ENCODE measurements at places on chromosomes 16 and 17. TPM values are rescaled to one million over a fixed set of nuclear protein-coding genes. Genes with fewer than 3 reads are reported as not detected.
A peak's percentile ranks its signal among the peaks of the same experiment; 100 is the strongest.

DNA sequence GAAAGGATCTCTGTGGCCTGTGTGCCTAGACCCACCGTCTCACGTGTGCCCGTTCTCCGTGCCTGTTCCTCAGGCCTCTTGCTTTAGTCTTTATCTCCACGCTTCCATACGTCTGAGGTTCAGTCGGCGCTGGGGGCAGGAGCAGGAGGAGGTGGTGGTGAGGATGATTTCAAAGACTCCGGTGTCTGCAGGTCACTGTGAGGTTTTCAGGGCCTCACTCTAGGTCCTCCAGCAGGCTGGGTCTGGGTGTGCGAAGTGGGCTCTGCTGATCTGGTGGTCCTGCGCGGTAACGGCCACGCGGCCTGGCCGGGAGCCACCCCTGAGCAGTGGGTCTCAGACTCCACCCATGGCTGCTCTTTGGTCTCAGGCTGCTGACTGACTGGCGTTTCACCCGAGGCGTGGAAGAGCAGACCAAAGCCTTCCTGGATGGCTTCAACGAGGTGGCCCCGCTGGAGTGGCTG lies 14.4 kb upstream of the CLEC18A start:
- no peaks in the 10 kb centered on the region for H3K4me1 ChIP-seq
- no peak overlapping the region for H3K4me3 ChIP-seq

DNA sequence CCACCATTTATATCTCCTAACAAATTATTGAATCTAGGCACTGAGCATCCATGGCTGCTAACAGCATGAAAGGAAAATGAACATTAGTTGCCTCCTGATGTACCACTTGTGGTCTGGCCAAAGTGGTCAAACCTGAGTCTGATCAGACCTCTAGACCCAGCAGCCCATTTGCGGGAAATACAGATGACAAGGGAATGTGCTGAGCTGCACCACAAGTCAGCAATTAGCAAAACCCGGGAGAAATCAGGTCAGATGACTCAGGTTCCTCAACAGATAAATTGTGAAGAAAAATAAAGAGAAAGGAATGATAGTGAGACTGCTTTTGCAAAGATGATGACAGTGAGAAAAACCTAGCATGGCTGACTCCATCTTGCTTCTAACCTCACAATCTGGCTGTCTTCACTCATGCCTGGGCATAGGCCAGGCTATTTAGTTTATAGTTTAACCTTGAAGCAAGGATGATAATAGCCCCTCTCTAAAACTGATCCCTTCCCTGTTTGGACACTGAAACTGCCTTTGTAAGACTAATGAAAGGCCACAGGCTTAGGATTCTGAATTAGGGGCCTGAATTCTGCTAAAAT lies 142.7 kb upstream of the ASIC2 start:
- no peaks in the 10 kb centered on the region for H3K27me3 ChIP-seq
- H3K27ac ChIP-seq = no peak overlapping the region
- H3K4me3 ChIP-seq = no peak overlapping the region
- no peaks in the 10 kb centered on the region for H3K4me1 ChIP-seq
- no peak for DNase-seq

- H3K27me3 ChIP-seq = no peaks in the 10 kb centered on the region
- H3K36me3 ChIP-seq = no peaks in the 10 kb centered on the region
- DNase-seq = no peak
- no peak overlapping the region for H3K4me3 ChIP-seq
- peak overlapping the region; percentile 60 for H3K27ac ChIP-seq
- peaks cover 12% of the 10 kb centered on the region for H3K4me1 ChIP-seq
These were observed 14.5 kb upstream of the MTSS2 start for GRCh38 chr16:70700101-70701020.

The SDR42E2 gene
- not detected for total RNA-seq

DNA sequence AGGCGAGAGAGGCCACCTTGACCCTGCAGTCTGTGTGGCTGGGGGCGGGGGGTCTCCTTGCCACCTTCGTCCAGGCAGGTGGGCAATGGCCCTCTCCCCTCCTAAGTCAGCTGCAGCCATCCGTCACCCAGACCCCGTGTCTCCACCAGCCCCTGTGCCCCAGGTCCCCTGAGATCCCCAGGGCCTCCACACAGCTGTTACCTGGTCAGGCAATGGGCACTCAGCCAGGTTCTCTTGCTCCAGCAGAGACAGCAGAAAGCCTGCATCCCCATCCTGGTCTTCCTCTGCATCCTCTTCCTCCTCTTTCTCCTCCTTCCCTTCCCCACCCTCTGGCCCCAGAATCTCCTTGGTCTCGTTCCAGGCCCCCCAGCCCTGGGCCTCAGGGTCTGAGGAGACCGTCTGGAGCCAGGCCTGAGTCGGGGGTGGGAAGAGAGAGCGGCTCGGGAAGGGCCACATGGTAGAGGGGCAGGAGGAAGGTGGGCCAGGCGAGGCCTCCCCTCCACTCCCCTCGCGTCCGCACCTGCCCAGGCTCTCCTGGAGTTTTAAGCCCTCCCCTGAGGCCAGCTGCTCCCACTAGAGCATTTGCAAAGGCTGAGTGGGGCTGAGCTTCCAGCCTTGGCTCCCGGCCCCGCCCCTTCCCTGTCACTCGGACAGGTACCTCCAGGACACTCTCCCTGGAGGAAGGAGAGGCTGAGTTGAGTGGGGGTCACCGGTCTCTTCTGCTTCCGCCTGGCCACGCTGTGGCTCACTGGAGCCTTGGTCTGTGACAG lies at the start of gene PABPN1L:
Gene PABPN1L, minus strand, starts transcription at position 510 of the 770 bp plus-strand sequence. Its CDS starts 54 bp downstream, at position 456.
- H3K4me1 ChIP-seq = no peaks in the 10 kb centered on the region
- no peaks in the 10 kb centered on the region for H3K36me3 ChIP-seq
- no peak within 1 kb of the TSS for H3K27ac ChIP-seq
- H3K27me3 ChIP-seq = no peaks in the 10 kb centered on the region
- no peak within 1 kb of the TSS for H3K4me3 ChIP-seq
- no peak for DNase-seq

- DNase-seq = no peak
- no peak overlapping the region for H3K4me3 ChIP-seq
- no peaks in the 10 kb centered on the region for H3K36me3 ChIP-seq
- H3K27ac ChIP-seq = no peak overlapping the region
- no peaks in the 10 kb centered on the region for H3K27me3 ChIP-seq
These were observed 57.1 kb downstream of the HAPSTR1 start for GRCh38 chr16:9148374-9149015.

DNA sequence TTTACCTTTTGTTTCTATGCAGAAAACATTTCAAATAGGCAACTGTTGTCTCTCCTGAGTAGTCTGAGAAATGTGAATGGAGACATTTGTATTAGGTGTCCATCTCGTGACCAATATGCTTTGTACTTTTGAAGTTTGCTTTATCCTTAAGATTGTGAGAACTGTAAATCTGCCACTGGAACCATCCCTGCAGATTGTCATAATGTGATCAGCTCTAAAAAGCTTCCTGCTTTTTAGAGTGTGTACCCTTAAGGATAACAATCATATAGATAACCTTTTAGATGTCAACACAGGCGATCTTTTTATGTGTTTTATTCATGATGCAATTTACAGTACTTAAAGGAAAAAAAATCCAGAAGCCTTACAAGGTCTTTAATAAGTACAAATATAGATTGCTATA lies 63.5 kb downstream of the PRKCA start:
- no peaks in the 10 kb centered on the region for H3K36me3 ChIP-seq
- no peak overlapping the region for H3K4me3 ChIP-seq
- H3K27ac ChIP-seq = peak overlapping the region; percentile 17
- no peak for DNase-seq
- H3K4me1 ChIP-seq = peaks cover 44% of the 10 kb centered on the region

DNA sequence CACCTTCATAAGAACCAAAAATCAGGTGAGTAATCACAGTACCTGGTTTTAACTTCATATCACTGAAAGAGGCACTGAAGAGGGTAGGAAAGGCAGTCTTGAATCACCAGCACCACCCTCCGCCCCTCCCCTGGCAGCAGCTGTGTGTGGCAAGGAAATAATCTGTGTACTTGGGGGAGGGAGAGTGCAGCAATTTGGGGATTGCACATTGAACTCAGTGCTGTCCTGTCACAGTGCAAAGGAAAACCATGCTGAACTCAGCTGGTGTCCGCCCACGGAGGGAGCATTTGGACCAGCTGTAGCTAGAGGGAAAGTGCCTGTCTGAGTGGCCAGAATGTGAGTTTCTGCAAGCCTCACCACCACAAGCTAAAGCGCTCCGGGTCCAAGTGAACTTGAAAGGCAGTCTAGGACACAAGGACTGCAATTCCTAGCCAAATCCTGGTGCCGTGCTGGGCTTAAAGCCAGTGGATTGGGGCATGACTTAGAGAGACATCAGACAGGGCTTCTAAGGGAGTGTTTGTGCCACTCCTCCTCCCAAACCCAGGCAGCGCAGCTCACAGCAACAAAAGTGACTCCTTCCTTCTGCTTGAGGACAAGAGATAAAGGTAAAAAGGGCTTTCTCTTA lies 39.7 kb upstream of the ALDH3A1 start:
- no peaks in the 10 kb centered on the region for H3K27me3 ChIP-seq
- H3K4me1 ChIP-seq = no peaks in the 10 kb centered on the region
- no peak overlapping the region for H3K27ac ChIP-seq

The ACE gene
- total RNA-seq = 3.4 TPM

- H3K27me3 ChIP-seq = no peaks in the 10 kb centered on the region
- DNase-seq = no peak
- no peaks in the 10 kb centered on the region for H3K4me1 ChIP-seq
- no peak overlapping the region for H3K4me3 ChIP-seq
- no peaks in the 10 kb centered on the region for H3K36me3 ChIP-seq
These were observed 22.6 kb downstream of the RABEP1 start for GRCh38 chr17:5304636-5305035.

The C16orf92 gene
- not detected for total RNA-seq

- H3K36me3 ChIP-seq = no peaks in the 10 kb centered on the region
- no peaks in the 10 kb centered on the region for H3K27me3 ChIP-seq
- H3K4me3 ChIP-seq = no peak overlapping the region
- no peaks in the 10 kb centered on the region for H3K4me1 ChIP-seq
- no peak overlapping the region for H3K27ac ChIP-seq
These were observed 2.9 kb downstream of the ARHGEF15 start for GRCh38 chr17:8312726-8313600.

The COPZ2 gene
- 2.0 TPM for total RNA-seq

- H3K27ac ChIP-seq = peak overlapping the region; percentile 14
- no peaks in the 10 kb centered on the region for H3K27me3 ChIP-seq
- DNase-seq = no peak
- peaks cover 41% of the 10 kb centered on the region for H3K4me1 ChIP-seq
- H3K36me3 ChIP-seq = no peaks in the 10 kb centered on the region
- H3K4me3 ChIP-seq = no peak overlapping the region
These were observed 4.1 kb downstream of the SP6 start for GRCh38 chr17:47846716-47847340.

DNA sequence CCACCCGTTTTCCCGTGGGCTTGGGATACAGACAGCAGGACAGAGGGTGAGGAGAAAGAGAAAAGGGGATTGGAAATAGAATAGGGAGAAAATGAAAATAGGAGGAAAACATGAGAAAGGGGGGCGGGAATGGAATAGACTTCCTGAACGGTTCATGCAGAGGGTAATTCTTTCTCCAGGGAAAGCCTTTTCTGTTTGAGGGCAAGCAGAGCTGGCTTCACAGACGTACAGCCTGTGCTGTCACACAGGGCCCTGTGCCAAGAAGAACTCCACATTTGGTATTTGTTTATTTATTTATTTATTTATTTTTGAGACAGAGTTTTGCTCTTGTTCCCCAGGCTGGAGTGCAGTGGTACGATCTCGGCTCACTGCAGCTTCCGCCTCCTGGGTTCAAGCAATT lies 12.0 kb downstream of the MILR1 start:
- no peak for DNase-seq
- no peaks in the 10 kb centered on the region for H3K27me3 ChIP-seq
- no peak overlapping the region for H3K4me3 ChIP-seq
- H3K4me1 ChIP-seq = 0 out of 2 replicates have a peak, but pooled peaks cover 3% of the 10 kb centered on the region
- no peaks in the 10 kb centered on the region for H3K36me3 ChIP-seq

DNA sequence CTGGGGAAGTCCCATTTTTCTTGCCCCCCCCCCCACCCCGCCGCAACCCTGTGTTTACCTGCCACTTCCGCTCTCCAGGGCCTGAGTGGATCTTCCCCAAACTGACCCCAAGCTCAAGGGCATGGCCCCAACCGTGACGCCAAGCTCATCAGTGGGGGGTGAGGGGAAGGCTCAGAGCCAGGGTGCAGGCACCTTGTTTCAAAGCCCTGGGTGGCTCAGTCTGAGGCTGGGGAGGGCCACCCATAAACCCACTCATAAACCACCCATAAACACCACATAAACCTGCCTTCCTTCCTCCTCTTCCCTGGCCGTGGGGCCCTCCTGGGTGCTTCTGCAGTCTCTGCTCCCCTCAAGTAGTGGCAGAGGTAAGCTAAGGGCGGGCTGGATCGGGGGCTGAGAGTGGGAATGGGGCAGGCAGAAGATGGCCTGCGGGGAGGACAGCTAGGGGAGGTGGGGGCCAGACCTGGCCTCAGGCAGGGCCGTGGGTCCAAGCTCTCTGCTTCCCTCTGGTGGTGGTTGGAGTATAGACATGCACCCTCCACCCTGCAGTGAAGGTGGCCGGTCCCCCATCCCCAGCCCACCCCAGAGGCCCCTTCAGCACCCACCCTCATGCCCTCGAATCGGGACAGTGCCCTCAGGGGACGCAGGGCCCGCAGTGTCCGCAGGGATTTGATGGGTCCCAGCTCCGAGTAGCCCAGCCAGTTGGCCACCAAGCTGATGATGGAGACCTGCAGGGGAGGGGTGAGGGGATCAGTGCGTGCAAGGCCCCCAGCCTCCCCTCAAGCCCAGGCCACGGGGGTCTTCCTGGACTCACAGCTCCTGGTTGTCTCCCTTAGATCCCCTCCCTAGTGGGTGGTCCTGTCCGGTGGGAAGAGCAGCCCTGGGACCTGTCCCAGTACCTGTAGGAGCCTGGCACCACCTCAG lies 14.6 kb upstream of the CD79B start:
- H3K36me3 ChIP-seq = no peaks in the 10 kb centered on the region
- DNase-seq = peak; percentile 61
- no peak overlapping the region for H3K27ac ChIP-seq

The XYLT2 gene
- 72.9 TPM for total RNA-seq

- H3K27me3 ChIP-seq = no peaks in the 10 kb centered on the region
- peaks cover 11% of the 10 kb centered on the region for H3K4me1 ChIP-seq
These were observed 12.1 kb upstream of the SPATA32 start for GRCh38 chr17:45274033-45274432.

DNA sequence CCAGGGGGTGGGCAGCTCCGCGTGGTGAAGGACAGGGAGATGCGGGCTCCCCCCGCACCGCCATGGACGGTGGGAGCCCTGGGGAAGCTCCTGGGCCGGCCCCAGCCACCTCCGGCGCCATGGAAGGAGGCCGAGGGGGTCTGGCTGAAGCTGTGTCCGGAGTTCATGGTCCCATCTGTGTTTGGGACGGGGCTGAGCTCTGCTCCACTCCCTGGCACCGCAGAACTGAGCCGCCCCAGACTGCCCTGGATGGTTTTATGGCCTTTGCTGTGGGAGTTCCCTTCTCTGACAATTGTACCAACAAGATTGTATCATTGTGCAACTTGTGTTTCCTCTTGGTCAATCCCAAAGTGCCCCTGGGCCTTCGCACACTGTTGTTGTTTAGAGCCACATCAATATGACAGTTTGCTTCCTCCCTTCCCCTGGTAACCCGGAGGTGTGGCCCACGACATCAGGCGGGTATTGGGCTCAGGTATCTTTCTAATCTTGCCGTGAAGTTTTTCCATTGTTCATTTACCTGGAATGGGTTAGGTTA lies 942 bp downstream of the KRT23 start:
- no peaks in the 10 kb centered on the region for H3K27me3 ChIP-seq
- H3K36me3 ChIP-seq = no peaks in the 10 kb centered on the region
- H3K4me3 ChIP-seq = peak overlapping the region; percentile 23
- peak overlapping the region; percentile 77 for H3K27ac ChIP-seq
